ENCODE measurements at places on chromosomes 6 and 20. TPM values are rescaled to one million over a fixed set of nuclear protein-coding genes. Genes with fewer than 3 reads are reported as not detected.

C20orf202 gene
- not detected for total RNA-seq

GPX6 gene
- total RNA-seq = not detected

IMPG1 gene
- total RNA-seq = not detected

C6orf163 gene
- 1.1 TPM for total RNA-seq

EDN1 gene
- 2.0 TPM for total RNA-seq

NOX3 gene
- not detected for total RNA-seq

ENPP1 gene
- 4.7 TPM for total RNA-seq

LY6G6C gene
- total RNA-seq = not detected

TREM1 gene
- 2.7 TPM for total RNA-seq
